Endothelial cell (in vitro differentiated cells): ENCODE measurements at places on chromosomes 5 and 9.

- DNase-seq: no peak
Observed at GRCh38 chr9:102106439-102106838, 368.0 kb upstream of the GRIN3A start.

- DNase-seq: peak; percentile 51
Observed at GRCh38 chr5:75052192-75053053, at the start of gene GCNT4. Gene GCNT4 (minus strand): TSS chr5:75052558. CDS start chr5:75030037, 22,521 bp downstream.

GRCh38 chr5:135587721-135588663, 9.2 kb upstream of the CXCL14 start:
- no peak for DNase-seq

DNA sequence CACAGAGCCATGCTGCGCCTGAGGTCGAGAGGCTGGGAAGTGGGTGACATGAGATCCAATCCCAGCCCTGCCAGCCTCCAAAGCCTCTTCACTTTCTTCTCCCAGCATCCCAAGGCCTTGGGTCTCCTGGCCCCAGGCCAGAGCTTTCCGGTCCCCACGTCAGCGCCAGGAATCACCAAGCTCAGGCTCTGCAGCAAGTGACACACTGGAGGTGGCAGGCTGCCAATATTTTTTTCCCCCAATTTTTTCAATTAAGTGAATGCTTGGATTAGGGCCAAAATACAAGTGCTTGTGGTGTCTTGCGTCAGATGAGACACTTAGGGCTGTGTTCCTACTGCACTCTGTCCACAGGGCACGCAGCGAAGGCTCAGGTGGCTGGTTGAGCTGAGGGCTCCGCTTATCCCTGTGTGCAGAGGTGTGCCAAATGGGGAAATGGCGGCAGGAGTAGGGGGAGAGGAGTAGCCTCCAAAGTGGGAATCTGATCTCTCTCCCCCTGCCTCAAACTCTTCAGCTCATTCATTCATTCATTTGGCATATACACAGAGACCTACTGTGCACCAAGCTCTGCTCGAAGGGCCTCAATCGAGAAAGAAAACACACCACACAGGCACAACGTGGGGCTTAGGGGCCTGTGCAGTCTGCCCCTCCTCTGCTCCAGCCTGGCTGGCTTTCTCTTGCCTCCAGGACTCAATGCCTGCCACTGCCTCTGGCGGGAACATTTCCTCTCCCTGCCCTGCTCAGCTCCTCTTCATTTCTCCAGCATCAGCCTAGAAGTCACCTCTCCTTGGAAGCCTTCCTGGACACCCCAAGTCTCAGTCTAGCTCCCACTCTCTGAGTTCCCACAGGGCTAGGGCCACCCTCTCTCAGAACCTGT, 16.6 kb downstream of the SH3PXD2B start:
- no peak for DNase-seq

DNA sequence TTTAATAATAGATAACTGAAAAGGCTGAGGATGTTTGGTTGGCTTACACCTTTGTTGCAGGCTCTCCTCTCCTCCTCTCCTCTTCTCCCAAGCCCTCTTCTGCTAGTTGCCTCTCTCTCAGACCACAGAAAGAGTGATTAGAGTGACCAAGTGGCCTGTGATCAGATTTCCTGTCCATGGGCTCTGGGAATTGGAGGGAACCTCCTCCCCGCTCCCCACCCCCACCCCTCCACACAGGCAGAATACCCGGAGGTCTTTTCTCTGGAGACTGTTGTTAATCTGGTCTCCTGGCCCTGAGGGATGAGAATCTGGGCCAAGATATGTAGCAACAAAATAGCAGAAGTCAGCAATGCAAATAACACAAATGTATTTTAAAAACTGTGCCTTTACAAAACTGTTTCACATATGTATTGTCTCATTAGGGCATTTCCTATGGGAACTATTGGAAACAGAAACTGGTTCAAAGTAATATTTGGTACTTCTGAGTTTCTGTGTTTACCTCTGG, 361.3 kb downstream of the NR2F1-AS1 start:
- no peak for DNase-seq

DNA sequence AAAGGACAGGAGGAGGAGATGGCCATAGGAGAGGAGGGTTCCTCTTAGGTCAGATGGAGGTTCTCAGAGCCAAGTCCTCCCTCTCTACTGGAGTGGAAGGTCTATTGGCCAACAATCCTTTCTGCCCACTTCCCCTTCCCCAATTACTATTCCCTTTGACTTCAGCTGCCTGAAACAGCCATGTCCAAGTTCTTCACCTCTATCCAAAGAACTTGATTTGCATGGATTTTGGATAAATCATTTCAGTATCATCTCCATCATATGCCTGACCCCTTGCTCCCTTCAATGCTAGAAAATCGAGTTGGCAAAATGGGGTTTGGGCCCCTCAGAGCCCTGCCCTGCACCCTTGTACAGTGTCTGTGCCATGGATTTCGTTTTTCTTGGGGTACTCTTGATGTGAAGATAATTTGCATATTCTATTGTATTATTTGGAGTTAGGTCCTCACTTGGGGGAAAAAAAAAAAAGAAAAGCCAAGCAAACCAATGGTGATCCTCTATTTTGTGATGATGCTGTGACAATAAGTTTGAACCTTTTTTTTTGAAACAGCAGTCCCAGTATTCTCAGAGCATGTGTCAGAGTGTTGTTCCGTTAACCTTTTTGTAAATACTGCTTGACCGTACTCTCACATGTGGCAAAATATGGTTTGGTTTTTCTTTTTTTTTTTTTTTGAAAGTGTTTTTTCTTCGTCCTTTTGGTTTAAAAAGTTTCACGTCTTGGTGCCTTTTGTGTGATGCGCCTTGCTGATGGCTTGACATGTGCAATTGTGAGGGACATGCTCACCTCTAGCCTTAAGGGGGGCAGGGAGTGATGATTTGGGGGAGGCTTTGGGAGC, 3.1 kb downstream of the EGR1 start:
- no peak for DNase-seq

- DNase-seq: no peak
Observed at GRCh38 chr9:119337573-119337972, 31.7 kb downstream of the BRINP1 start.

DNA sequence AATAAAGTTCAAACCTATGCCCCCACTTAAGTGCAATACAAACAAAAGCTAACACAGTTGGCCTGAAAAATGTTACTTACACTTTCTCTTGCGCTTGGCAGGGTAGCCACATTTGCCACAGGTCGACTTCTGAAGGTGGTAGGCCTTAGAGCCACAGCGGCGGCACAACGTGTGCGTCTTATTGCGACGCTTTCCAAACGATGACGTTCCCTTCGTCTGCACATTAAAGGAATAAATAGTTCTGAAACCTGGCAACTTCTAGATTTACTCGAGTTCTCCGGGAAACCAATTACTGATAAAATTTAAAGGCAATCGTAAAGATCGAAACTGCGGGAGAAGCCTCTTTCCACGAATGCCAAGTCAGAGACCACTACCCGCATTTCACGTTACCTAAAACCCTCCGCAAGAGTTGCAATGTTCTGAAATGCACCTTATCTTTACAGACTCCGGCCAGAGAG, 602 bp downstream of the RPL37 start:
- no peak for DNase-seq

- DNase-seq: no peak
Observed at GRCh38 chr5:176364765-176365350, 429 bp upstream of the ARL10 start.

- no peak for DNase-seq
Observed at GRCh38 chr9:126859111-126859510, 1.3 kb upstream of the ZBTB34 start.

DNA sequence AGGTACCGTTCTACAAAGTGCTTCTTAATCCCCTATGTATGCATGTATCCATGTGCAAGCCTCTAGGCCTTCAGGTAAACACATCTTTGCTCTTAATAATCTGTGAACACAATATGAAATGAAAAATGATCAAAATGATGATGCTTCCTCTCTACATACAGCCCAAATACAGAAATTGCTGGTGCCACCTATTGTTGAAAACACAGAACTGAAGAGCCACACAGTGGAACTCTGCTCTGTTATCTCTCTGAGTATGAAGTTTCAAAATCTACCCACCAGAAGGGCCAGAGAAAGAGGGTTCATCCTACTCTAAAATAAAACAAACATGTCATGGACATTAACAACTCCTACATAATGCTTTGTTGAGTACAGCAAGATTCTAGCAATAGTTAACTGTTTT, 71.3 kb downstream of the GLIS3 start:
- DNase-seq: no peak

GRCh38 chr5:148922606-148923005, 96.2 kb downstream of the ADRB2 start:
- no peak for DNase-seq

GRCh38 chr9:14750821-14751220, 28.3 kb upstream of the CER1 start:
- no peak for DNase-seq

GRCh38 chr5:93359296-93359959, 221.6 kb downstream of the NR2F1-AS1 start:
- peak; percentile 18 for DNase-seq

DNA sequence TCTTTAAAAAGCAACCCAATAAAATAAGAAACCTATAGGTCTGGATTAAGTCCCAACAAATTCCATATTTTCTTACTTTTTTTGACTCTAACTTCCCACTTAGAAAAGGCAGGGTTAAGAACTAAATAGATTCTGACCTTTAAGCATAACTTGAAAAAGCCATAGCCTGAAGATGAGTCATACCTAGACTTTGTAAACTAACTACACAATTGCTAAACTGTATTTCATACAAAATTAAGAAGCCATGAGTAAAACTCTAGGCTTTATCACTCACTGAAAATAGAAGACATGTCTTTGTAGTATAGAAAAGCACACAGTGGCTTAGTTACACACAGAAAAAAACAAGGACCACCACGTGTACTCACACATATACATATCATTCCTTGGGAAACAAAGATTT, 51.5 kb downstream of the MLLT3 start:
- DNase-seq: no peak

- DNase-seq: no peak
Observed at GRCh38 chr5:17910318-17910717, 276.1 kb downstream of the TAF11L14 start.

- DNase-seq: peak; percentile 53
Observed at GRCh38 chr5:168159425-168159824, 132.0 kb upstream of the WWC1 start.

GRCh38 chr5:56412601-56413379, 179.7 kb upstream of the ANKRD55 start:
- no peak for DNase-seq

GRCh38 chr9:120937596-120937995, 11.0 kb upstream of the TRAF1 start:
- DNase-seq: no peak

DNA sequence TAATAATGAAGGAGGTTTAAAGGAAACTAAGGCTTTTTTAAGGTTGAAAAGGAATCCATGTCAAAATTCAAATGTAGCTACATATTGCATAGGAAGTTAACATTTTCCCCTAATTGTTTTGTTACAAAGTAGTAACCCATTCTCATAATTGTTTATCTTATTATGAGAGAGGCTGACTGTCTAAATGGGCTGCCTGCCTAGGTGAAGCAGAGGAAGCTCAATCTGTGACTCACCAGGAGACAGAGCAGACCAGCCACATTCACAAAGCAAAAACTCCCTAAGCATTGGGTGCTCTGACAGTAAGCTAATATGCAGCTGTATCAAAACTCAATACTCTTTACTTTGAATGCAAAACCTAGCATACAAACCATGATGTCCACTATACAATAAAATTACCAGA, 208.5 kb downstream of the ROR2 start:
- no peak for DNase-seq

- no peak for DNase-seq
Observed at GRCh38 chr5:1853531-1853930, 29.2 kb downstream of the IRX4 start.

DNA sequence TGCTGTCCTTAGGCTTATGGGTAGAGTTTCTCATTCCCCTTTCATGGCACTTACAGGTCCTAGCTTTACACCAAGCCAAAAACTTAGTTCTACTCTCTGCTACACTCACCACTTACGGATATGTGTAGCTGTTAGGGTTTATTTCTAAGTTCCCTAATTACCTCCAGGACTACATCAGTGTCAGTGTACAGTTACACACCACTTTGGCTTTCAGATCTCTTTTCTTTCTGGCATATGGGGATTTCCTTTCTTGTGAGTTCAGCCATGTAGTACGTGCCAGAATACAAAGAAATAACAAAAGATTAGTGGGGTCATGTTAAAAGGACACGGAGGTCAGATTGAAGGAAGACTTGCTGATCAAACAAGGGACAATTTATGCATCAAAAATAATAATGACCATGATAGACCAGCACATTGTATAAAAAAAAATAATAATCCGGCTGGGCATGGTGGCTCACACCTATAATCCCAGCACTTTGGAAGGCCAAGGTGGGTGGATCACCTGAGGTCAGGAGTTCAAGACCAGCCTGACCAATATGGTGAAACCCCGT, 41.8 kb downstream of the LYRM7 start:
- DNase-seq: no peak

DNA sequence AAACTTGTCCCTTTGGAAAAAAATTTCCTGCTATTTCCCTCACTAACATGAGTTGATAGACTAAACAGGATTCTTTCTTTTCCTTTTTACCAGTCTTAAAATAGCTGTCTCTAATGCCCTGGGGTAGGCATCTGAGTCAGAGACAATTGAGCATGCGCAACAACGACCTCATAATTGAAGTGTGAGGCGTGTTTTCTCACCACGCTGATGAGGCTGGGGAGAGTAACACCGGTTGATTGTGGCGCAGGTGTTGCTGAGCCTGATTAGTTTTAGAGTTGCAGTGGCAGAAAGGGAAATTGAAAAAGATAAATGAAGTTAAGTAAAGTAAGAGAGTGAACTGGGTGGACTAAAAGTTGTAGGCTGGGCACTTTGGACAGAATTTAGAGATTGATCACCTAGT, 213.7 kb downstream of the TLR4 start:
- no peak for DNase-seq

DNA sequence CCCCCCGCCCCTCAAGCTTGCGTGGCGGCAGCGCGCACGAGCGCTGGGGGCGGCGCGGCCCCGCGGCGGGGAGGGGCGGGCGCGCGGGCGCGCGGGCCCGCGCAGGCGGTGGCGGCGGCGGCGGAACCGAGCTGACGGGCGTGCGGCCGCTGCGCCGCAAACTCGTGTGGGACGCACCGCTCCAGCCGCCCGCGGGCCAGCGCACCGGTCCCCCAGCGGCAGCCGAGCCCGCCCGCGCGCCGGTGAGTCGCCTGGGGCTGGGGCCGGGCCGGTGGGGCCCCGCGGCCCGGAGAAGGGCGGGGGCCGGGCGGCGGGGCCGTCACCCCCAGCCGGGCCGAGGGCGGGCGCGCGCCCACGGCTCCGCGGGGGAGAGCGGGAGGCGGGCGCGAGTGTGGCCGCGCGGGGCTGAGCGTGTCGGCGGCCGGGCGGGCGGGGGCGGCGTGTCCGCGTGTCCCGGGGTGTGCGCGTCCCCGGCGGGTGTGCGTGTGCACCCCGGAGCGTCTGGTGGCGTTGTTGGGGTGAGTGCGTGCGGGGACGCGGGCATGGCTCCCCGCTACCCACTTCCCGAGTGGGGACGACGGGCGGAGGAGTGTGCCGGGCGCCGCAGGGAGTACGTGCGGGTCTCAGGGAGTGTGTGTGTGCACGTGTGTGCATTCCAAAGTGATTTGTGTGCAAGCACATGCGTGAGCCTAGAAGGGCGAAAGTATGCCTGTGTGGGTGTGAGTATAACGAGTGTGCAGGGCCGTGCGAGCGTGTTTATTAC, at the start of gene NEK6:
NEK6 (plus strand) TSS at position 106 of the 763 bp plus-strand sequence. CDS start 44,016 bp downstream, outside the sequence.
- no peak for DNase-seq

GRCh38 chr9:37994639-37995347, 74.2 kb downstream of the SHB start:
- DNase-seq: no peak

- no peak for DNase-seq
Observed at GRCh38 chr5:143239882-143240518, 163.5 kb downstream of the NR3C1 start.

GRCh38 chr5:40557501-40557900, 122.2 kb upstream of the PTGER4 start:
- DNase-seq: no peak

GRCh38 chr9:2919347-2919746, 75.5 kb upstream of the PUM3 start:
- no peak for DNase-seq
